Hippocampal formation (tissue), 2 donors: ENCODE measurements at places on chromosomes 4 and X.
A peak's percentile ranks its signal among the peaks of the same experiment; 100 is the strongest.

GRCh38 chr4:2962614-2963174 is 512 bp downstream of the NOP14 start:
- no peak for DNase-seq

- no peak for DNase-seq
Observed at GRCh38 chrX:132614297-132614696, 125.5 kb upstream of the MBNL3 start.

DNA sequence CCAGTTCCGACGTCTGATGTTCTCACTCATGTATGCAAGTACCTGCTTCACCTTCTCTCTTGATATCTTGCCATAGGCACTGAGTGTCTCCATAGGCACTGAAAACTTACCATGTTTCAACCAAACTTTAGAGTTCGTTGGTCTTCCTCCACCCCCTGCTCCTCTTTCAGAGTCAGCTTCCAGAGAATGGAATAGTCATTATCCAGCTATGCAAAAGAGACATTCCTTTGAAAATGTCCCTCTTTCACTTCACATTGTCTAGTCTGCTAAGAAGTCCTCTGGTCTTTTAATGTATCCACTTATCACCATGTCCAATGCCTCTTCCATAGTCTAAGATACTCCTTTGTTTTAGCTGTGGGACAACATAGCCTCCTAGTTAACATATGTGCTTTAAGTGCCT is 566.0 kb upstream of the TENM3 start:
- no peak for DNase-seq

GRCh38 chr4:35124106-35124505 is 1120.2 kb downstream of the ARAP2 start:
- no peak for DNase-seq

GRCh38 chr4:31343061-31343460 is 622.9 kb downstream of the PCDH7 start:
- no peak for DNase-seq

- no peak for DNase-seq
Observed at GRCh38 chrX:36414056-36414455, 494.5 kb downstream of the CFAP47 start.

- no peak for DNase-seq
Observed at GRCh38 chrX:110759785-110760184, 35.8 kb downstream of the CHRDL1 start.

GRCh38 chr4:24885342-24885741 is 27.5 kb downstream of the CCDC149 start:
- DNase-seq = no peak

GRCh38 chr4:122591196-122591595 is 29.7 kb downstream of the IL21 start:
- no peak for DNase-seq

- DNase-seq = no peak
Observed at GRCh38 chr4:53608649-53609048, 17.4 kb upstream of the LNX1 start.

DNA sequence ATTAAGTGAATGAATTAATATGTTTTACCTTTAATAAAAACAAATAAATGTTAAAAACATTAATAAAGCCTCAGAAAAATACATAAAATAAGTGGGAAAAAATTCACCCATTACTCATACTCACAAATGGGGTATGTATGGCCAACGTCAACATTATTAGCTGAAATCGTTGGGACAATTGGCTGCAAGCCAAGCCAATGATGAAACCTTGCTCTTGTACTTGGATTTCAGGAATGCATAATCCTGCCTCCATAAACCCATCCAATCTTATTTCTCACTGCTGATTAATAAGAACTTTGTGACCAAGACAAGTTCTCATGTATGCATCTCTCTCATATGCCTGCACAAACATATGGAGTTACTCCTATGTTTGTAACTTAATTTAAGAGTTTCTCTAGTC is 35.3 kb upstream of the ADAMTS3 start:
- DNase-seq = no peak

- DNase-seq = no peak
Observed at GRCh38 chr4:8336412-8337075, 67.0 kb downstream of the HTRA3 start.

DNA sequence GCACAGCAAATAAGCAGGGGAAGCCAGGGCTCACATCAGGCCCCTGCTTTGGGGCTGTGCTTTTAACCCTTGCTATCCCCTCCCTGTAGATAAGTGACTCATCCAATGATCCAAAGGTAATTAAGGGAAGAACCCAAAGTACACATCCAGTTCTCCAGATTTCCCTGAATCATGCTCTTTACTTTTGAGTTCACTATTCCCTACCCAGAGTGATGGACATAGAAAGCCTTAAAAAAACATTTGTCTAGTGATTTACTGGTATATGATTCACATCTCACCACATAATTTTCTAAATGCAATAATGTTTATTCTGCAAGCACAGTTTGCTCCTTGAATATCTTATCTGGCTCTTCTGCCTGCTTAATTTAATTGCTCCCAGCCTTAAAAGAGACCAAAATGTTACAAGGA is 136.2 kb downstream of the PPP3CA start:
- no peak for DNase-seq

- no peak for DNase-seq
Observed at GRCh38 chr4:39660757-39661156, 22.1 kb upstream of the SMIM14 start.

DNA sequence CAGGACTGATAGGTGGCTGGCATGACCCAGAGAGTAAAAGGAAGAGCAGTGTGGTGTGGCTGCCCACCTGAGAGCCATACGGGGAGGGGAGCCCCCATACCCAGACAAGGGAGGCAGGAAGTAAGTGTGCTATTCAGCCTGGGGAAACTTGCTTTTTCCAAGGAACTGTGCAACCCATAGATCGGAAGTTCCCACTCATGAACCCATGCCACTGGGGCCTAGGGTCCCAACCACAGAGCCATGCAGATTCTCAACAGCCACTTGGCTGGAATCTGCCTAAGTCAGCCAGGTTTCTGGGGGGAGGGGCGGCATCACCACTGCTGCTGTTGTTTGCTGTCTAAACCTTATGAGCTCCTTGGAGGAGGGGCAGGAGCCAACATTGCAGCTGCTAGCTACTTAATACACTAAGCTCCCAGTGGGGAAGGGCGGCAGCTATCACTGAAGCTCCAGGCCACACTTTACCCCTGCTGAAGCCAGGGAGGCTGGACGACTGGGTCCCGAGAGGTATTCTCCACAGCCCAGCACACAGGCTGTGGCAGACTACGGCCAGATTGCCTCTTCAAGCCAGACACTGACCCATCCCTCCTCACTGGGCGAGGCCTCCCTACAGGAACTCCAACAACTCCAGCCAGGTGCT is 410.4 kb downstream of the INPP4B start:
- DNase-seq = no peak

- no peak for DNase-seq
Observed at GRCh38 chr4:109009909-109010308, 247.1 kb upstream of the ETNPPL start.

- no peak for DNase-seq
Observed at GRCh38 chrX:56805399-56805798, 76.4 kb downstream of the NBDY start.

DNA sequence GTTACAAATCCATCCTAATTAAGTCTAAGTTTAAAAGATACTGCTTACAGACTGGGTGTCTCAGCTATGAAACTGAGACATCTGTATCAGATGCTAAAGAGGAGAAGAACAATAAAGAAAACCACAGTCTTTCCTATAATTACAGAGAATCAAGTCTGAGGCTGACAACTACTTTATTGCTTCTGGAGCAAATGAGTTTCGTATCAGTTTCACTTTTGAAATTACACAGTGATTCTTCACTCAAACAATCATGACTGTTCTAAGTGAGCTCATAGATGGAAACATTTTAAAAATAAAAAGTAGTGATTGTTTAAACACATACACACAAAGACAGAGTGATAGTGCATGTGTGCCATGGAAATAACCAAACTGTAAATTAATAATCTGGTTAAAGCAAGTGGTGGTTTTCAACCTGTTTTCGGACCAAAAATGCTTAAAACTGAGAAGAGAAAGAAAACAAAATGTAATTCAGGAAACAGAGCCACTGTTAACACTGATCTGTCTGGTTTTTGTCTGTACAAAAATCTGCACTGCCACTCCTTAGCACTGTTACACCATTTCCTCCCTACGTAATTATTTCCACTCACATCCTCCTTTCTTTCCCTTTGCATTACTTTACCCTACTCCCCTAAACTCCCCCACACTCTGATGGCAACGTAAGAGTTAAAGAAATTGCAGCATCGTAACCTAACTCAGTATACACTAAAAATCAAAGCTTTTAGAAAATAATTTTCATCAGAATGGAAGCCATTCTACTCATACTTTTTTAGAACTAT is 12.5 kb downstream of the RFC1 start:
- no peak for DNase-seq

DNA sequence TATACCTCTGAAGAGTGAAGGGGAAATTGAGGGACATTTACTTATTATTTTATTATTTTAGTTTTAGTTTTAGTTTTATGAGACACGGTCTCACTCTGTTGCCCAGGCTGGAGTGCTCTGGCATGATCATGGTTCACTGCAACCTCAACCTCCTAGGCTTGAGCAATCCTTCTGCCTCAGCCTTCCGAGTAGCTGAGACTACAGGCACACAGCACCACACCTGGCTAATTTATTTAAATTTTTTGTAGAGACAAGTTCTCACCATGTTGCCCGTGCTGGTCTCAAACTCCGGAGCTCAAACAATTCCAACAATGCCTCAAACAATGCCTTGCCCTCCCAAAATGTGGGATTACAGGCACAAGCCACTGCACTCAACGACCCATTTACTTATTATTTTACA is 68.4 kb upstream of the BMP2K start:
- DNase-seq = no peak

GRCh38 chr4:87057835-87058355 is 123.1 kb downstream of the AFF1 start:
- DNase-seq = no peak

GRCh38 chr4:72312032-72312650 is 256.9 kb downstream of the ADAMTS3 start:
- peak; percentile 61 for DNase-seq

DNA sequence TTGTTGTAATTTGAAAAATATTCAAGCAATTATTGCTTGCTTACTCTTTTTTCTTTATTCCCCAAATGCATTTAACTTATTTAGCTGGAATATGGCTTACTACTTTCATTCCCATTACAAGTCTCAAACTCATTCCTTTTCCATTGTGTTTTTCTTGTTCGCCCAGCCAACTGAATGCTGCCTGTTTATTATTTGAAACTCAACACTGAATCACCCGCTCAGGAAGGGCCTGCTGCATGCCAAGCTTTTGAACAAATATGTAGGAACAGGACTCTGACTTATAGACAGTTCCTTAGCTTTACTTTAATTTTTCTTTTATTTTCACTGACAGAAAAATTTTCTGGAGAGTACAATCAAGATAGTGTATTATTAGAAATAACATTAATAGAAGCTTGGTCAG is 12.9 kb downstream of the PCDH18 start:
- DNase-seq = no peak

- DNase-seq = peak; percentile 3
Observed at GRCh38 chrX:138711399-138712347, at the start of gene FGF13. TSS of gene FGF13 (minus strand) at chrX:138711717. CDS start at chrX:138711003, 714 bp downstream.

- no peak for DNase-seq
Observed at GRCh38 chr4:872241-872981, 46.5 kb upstream of the CPLX1 start.

DNA sequence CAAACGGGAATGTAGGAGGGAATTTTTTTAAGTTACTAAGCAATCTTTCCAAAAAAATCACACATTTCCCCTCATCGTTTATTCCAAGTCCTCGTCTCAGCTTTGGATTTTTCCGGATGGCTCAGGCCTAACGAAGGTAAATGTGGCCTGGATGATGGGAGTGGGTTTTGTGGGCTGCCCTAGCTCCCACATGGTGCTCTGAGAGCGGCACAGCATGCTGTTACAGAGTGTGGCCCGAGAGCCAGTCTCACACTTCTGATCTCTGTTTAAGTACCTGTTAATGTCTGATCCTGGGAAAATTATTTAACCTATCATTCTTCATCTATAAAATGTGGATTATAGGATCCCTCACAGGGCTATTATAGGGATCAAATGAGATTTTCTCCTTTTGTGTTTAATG is 38.2 kb upstream of the ADAM29 start:
- no peak for DNase-seq

DNA sequence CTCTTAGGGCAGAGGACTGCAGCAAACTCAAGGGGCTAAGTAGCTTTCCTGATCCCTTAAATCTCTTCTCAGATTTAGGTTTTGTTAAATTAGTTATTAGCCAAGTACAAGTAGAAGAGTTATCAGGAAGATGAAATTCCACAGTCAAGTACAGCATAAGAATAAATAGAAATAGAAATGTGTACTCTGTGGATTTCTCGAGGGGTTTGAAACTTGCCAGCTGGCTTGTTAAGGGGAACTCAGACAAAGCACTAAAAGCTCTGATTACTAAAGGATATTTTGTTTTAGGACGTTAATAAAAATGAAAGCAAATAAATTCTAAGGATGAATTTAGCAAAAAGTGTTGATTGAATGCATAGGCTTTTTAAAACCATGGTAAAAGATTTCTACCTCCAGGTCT is 654.6 kb downstream of the RAPGEF2 start:
- no peak for DNase-seq

- no peak for DNase-seq
Observed at GRCh38 chr4:93878566-93878965, 50.0 kb downstream of the ATOH1 start.

DNA sequence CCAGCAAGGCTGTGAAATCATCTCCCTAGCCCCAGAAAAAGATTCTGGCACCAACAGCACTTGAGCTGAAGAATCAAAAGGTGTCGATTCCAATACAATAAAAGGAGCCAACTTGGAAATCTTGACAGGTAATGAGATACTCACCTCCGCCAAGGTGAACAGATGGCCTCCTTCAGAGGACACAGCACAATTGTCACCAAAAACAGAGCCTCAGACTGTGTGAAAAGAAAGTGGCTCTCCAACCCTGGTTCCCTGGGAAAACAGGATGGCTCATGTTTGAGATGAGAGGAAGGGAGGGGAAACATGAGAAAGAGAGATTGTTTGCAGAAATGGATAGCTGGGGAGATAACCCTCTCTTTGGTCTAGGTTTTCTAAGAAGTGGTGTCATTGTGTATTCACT is 168.9 kb downstream of the HS3ST1 start:
- DNase-seq = no peak

- DNase-seq = no peak
Observed at GRCh38 chrX:17471121-17471520, 96.1 kb downstream of the NHS start.

DNA sequence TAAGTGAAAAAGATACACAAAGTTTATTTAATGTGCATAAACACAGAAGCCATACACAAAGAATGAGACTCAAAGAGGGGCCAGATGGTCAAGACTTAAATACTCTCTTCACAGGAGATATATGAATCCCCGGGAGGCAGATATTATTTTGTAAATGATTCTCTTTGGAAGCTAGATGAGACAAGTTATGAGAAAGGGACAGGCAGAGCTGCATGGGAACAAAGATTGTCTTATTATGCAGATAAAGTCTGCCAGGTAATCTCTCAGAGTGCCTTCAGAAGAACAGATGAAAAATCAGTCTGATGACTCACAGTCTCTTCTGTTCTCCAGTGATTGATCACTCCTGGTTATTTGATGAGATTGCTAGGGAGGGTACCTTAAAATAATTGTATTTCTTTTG is 89.0 kb downstream of the NAF1 start:
- DNase-seq = no peak
